Stimulated activated CD8-positive, alpha-beta memory T cell treated with anti-CD3 and anti-CD28 coated beads, Interleukin-7, amount 100 ng/mL, for 1 hour (primary cell): ENCODE measurements at places on chromosomes 4 and X.

DNA sequence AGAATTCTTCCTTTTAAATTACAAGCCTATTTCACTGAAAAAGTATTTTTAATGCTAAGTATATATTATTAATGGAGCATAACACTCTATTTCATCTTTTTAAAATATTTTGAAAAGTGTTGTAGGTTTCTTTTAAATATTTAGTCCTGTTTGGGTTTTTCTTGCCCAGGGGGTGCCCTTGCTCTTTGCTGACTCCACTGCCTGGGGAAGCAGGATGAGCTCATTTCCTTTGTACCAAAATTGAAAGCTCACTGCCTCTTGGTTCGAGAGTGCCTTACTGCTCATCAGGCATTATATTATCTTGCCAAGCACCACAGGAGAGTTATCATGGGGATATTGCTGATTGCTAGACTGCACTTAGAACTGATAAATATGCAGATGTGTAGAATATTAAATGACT, 819.2 kb downstream of the PCDH18 start:
- no peak for DNase-seq

- no peak for DNase-seq
Observed at GRCh38 chr4:166182145-166182544, 309.1 kb downstream of the TLL1 start.

DNA sequence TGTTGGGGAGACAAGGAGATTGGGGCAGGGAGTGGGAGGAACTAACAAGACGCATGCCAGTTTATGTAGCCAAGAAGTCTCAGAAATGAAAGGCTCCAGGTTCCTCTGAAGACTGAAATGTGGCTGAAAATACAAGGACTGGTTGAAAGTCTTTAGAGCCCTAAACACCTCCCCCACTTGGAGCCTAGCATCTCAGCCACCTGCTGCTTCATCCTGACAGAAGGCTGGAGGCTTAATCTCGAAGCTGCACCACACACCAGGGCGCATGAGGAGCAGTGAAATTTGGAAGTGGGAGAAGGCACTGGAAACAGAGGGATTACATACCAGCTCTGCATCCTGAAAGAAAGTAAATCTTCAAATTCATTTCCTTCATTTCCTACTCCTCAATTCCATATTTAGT, 160.7 kb upstream of the FTHL17 start:
- no peak for DNase-seq

GRCh38 chrX:101394372-101394771, 3.6 kb downstream of the RPL36A start:
- no peak for DNase-seq

DNA sequence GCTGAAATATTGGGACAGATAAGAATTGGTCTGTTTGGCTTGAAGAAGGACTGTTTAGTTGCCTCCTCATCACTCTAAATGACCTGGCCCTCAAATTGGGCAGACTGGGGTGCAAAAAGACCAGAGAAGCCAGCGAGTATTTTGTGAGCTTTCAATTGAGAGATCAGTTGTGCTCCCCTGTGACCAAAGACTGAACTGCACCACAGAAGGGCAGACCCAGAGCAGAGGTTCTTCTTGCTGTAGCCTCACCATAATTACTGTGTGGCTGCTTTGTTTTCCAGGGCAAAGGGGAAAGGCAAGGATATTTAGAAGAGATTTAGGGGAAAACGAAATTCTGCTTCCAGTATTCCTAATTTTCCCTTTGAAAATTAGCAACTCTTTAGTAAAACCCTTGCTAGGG, 104.0 kb upstream of the MBNL3 start:
- no peak for DNase-seq

- DNase-seq: no peak
Observed at GRCh38 chr4:126405369-126405982, 1090.7 kb downstream of the FAT4 start.

GRCh38 chr4:90582087-90582486, 454.9 kb downstream of the CCSER1 start:
- DNase-seq: no peak

DNA sequence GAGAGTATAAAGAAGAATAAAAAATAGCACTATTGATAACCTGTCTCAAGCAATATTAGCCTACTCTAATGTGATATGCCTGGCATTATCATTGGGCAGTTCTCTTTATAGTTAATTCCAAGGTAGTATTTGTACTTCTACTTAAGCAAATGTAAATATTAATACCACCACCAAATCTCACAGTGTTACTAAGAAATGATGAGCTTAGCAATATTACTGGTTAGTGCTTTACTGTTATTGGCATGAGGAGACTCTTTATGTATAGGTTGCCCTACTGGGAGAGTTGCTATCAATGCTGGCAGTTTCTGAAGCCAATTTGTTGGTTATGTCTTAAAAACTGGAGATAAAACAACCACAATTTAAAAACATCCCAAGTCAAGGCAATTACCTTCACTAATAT, 155.7 kb downstream of the CDS1 start:
- DNase-seq: no peak

- no peak for DNase-seq
Observed at GRCh38 chr4:72449705-72450104, 119.3 kb downstream of the ADAMTS3 start.

GRCh38 chr4:185713272-185713671, 98.7 kb downstream of the SORBS2 start:
- DNase-seq: no peak

- no peak for DNase-seq
Observed at GRCh38 chr4:53348046-53348445, 17.8 kb downstream of the SCFD2 start.
